ENCODE measurements at places on chromosomes 5 and 9.

DNA sequence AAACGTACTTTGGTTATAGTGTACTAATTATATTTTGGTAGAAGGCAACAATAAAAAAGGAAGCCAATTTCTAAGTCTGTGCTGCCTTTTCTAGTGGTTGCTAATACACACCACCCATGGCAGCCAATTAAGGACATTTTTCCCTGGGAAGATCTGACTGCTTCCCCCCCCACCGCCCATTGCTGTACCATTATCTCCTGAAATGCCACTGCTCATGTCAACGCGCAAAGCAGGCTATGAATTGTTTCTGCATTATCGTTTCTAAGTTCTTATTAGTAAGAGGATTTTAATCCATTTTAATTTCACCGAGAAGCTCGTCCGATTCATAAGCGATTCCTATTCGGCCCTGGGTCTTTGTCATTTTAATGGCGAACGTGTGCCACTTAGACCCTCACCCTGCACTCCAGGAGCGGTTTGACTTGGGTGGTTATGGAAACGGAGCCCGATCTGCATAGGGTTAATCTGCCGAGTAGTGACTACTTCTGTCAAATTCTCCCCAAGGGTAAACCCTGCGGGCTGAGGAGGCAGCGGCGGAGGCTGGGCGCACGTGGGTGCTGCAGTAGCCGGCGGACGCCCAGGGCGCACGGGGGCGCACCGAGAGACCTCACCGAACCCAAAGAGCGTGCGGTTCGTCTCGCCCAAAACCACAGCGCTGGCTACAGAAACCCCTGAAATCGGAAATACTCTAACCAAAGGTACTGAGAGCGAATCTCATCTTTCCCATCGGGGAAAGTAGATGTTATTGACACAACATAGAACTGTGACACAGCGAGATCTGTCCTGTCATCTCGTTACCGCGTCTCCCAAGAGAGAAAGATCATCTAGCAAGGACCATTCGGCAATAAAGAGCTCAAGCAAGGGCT is 55.8 kb upstream of the SHC3 start:
- no peak for DNase-seq

DNA sequence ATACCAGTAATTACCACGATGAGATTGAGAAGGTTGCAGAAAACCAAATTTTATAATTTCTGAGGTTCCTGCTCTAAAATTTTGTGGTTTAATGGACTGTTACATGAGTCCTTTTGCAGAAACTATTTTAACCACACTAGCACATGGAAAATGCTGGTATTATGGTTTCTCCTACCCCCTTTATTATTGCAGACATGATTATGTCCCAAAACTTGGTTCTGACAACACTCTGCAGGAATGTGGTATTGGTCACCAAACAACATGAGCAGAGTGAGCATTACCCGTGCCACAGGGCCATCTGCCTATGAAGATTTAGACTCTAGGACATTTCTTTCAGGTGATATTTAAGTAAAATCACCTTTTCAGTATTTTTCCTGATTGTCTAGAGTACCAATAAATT is 2.8 kb upstream of the ECM2 start:
- no peak for DNase-seq

DNA sequence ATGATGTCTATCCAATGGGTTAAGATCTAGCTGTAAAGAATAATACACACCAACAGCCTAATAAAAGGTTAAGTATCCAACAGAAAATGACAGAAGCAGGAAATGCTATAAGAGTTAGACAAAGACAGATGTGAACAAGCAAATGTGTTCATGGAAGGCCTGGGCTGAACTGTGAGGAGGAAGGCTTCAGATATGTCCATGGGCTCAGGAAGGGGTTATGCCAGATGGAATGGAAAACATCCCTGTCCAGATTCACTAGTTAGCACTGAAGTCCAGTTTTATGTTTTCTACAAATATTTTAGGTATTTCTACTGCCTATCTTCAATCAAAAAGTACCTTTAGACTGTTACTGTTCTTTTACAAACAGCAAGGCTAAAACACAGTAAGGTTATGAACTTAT is 27.1 kb downstream of the ERAP1 start:
- DNase-seq = no peak

- DNase-seq = no peak
Measured at GRCh38 chr9:5493679-5494511, 16.4 kb upstream of the PDCD1LG2 start.

- DNase-seq = no peak
Measured at GRCh38 chr9:4732890-4733289, 8.1 kb downstream of the AK3 start.

GRCh38 chr9:79575547-79575946 is 3.8 kb downstream of the TLE4 start:
- DNase-seq = no peak

DNA sequence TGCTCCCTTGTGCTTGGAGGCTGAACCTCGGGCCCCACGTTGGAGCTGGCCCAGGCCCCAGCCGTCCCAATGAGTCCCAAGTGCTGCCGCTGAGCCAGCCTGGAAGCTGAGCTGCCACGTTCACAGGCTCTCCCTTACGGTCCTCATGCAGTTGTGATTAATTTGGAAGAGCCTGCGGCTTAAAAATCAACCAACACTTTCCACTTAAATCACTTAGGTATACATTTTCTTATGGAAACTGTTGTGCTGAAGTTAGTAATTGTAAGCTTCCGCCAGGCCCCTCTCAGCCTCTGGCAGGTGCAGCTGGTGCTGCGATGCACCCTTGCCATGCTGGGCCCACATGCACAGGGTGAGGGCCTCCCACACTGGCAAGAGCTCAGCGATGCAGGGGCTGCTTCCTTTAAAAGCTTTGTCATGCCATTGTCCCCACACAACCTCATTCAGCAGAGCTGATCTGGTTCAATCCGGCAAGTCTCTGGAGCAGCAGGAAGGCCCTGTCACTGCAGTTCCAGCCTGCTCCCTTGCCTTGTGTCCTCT is 61.0 kb downstream of the IPPK start:
- peak; percentile 76 for DNase-seq

DNA sequence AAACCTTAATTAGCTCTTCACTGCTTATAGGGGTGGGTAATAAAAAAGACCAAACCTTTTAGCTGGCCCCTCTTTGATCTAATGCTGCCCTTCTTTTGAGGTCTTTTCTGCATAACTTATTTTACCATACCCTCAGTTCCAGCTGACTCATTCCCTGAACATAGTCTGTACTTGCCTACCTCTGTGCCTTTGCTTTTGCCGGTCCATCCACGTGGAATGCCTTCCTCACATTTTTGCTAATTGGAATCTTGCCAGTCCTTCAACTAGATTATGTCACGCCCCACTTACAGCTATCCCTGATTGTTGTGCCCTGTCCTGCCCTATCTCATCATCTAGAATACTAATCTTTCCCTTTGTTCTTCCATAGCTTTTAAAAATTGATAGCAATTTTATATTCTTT is 44.2 kb downstream of the FAF2 start:
- no peak for DNase-seq

DNA sequence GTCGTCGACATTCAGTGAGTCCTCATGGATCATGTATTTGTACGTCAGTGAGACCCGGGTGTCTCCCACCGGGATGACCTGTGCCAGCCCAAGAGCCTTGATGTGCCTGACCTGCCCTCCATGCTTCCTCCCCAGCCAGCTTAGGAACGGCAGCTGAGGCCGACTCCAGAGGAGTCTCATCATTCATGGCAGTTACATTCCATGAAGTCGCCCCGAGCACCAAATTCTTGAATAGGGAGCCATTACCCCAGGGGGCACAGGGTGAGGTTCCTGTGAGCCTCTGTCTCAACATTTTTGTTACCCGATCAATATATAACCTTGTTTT is 67.8 kb downstream of the ZNF354C start:
- DNase-seq = no peak

DNA sequence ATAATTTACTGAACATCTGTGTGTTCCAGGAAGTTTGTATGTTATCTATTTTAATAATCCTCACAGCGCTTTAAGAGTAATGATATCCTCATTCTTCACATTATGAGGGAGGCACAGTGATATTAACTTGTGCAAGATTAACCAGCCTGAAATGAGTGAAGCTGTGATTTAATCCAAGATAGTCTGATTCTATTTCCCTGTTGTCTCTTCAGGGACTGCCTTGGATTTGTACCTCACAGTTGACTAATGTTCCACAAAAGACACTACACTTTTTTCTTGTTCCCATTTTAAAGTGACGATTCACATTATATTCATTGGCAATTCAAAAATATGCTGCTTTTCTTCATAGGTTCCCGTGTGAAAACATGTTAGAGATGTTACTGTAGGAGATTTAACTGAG is 125.3 kb upstream of the GNA14 start:
- DNase-seq = no peak

DNA sequence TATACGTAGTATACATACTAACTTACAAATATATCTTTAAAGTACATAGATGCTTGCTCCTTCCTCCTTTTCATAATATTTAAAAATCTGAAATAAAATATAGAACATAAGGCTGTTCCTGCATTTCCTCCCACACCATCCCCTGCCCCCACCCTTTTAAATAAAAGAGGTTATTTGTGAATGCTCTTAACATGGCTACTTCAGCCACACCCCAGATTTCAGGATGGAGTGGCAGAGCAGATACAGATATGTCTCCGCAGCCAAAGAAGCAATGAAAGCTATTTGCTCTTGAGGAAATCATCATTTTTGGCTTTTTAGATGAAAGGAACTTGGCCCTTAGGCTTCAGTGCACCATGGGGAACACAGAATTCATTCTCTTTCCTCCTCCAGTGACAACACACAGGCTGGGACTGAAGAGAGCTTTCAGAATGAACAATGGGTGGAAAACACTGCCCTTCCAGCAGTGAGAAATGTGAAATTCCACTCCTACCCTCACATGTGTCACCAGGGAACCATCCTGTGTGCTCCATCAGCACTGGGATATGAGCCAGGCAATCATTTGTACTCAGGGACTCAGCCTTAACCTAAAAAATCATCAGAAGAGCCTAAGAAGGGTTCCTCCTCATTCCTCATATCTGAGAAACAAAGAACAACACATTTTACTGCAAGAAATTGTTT is 134.3 kb downstream of the PPP2R2B start:
- DNase-seq = no peak

DNA sequence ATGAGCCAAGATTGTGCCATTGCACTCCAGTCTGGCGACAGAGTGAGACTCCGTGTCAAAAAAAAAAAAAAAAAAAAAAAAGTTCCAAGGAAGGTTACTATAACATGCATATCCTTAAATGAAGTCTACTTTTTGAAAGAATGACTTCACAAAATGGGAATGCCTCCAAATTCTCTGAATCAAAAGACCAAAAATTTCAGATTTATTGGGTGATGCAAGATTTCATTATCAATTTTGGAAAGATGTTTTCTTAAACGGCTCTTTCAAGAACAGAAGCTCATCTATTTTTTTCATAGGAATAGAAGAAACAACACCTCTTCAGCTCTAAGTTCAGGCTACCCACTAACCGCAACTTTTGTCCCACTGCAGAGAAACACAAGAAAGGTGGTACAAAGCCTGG is 69.9 kb downstream of the AUH start:
- no peak for DNase-seq

GRCh38 chr5:131285703-131286399 is 22.0 kb downstream of the CDC42SE2 start:
- no peak for DNase-seq
